MV-4-11 (cell line): ENCODE measurements at places on chromosomes 4 and X.

- DNase-seq = no peak
These were observed 117.9 kb upstream of the DCAF8L1 start for GRCh38 chrX:28099166-28099565.

GRCh38 chr4:73161527-73162185 is 92.1 kb upstream of the COX18 start:
- DNase-seq = peak; percentile 61

DNA sequence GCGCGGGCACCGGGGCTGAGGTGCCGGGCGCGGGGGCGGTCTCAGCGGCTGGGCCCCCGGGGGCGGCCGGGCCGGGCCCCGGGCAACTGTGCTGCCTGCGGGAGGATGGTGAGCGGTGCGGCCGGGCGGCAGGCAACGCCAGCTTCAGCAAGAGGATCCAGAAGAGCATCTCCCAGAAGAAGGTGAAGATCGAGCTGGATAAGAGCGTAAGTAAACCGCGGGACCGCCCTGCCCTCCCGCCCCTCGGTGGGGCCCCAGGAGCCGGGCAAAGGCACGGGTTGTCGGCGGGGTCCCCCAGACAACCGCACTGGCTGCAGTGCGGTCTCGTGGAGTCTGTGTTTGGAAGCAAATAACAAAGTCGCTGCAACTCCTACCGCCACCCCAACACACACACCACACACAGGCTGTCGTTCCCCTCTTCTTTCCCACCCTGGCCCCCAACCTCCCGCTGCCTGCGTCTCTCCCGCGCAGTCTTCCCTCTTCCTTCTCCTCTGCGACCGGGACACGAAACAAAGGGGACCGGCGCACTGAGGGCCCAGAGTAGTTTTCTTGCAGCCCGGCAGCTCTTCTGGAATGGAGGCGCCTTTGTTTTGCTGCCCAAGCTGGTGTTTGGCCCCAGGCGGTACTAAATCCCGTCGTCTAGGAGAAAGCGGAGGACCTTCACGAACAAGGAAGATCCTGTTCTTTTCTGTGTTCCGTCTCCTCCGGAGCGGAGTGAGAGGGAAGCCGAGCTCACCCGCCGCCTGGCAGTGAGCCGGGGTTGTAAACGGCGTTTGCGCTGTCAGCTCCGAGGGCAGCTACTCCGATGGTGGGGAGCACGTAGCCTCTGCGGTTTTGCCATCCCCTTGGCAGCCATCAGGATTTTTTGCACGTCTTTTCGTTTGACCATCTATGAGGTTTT is 788 bp downstream of the SAP30 start:
- peak; percentile 39 for DNase-seq

DNA sequence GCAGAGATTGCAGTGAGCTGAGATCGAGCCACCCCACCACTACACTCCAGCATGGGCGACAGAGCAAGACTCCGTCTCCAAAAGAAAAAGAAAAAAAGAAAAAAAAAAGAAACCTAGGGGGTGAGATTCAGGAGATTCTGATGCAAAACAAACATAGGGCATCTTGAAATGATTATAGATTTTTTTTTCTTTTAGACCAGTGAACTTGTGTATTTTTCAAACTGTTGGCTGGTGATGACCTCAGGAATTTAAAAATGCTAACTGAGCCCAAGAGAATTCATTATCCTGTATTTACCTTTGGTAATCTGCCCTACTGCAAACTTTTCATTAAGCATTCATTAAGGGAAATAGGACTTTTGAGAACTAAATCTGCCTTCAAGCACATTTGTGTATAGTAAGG is 20.6 kb downstream of the ATP10D start:
- no peak for DNase-seq

GRCh38 chr4:88623097-88623496 is 30.8 kb downstream of the HERC3 start:
- peak; percentile 9 for DNase-seq

DNA sequence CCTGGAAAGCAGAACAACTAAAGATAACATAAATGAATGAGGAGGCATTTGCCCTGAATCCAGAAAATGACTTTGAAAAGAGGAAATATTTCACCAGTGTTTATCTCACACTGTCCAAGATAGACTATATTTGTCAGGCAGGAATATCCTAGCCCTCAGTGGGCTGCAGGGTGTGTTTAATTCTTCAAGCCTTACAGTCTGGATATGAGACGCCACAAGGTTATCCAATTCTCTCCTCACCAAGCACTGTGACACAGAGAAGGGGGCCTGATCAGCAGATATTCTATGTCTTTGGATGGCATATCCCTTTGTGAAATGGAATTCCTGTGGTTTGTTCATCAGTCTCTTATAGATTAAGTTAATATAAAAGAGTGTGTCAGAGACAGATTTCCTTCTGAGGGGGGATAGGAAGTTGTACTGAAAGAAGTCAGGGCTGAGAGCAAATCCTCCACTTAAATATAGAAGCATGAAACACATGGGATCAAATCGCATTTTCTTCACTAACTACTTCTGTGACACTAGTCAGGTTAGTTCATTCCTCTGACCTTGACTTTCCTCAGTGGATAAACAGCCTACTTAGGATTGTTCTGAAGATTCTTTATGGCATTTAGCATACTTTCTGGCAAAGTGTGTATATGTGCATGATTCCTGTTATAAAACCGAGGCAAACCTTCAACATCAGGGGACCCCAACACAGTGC is 6.8 kb upstream of the G3BP2 start:
- DNase-seq = no peak

- DNase-seq = peak; percentile 85
These were observed 12.7 kb upstream of the CD40LG start for GRCh38 chrX:136635235-136635634.

DNA sequence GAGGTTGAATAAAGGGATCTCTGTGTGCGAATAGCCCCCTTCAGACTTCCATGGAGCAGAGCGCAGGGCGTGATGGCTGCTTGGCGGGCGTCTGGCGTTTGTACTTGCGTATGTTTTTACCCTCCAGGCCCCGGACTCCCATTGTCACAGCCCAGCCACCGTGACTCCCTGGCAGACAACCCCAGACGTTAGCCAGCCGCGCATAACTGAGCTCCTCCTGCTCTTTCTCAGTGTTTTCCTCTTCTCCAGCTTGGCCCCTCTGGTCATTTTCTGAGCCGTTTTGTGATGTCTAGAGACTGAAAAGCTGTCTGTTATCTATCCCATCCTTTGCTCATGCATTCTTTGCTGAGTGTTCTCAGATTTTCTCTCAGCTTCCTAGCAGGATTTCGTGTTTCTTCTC is 54.3 kb downstream of the IGFBP7 start:
- no peak for DNase-seq

DNA sequence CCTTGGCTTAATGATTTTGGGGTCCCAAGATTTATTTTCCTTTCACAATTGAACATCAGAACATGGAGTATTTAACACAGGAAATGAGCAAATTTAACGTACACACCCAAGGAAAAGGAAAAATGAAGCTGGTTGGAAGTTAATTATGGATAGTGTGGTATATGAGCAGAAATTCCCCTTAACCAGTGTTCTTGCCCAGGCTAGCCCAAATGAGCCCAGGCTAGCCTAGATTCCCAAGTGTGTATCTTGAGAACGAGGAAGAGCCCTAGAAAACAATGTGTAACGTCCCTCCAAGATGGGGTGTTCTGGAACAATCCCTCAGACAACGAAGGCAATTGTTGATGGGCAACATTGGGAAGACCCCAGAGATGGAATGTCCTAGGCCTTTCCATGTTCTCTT is 33.7 kb downstream of the XG start:
- DNase-seq = no peak

GRCh38 chr4:145870155-145871020 is 68.2 kb downstream of the ZNF827 start:
- no peak for DNase-seq

GRCh38 chrX:132968296-132968949 is 10.0 kb upstream of the HS6ST2 start:
- no peak for DNase-seq

DNA sequence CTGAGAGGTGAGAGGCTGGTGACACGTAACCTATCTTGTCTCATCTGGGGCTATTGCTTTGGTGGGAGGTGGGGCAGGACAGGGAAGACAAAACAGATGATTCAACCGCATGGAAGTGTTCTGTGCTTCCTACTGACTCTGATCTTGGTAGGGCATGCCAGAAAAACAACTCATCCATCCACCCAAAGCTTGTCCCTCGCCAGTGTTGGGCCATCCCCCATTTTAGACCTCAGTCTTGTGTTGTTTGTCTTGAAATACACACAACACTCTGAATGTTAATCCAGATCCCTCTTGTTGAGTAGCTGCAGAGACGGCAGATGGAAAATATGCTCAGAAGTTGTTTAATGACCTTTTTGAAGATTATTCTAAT is 377 bp downstream of the CHRNA9 start:
- DNase-seq = no peak
